ENCODE measurements at places on chromosomes 11 and 22.

DNA sequence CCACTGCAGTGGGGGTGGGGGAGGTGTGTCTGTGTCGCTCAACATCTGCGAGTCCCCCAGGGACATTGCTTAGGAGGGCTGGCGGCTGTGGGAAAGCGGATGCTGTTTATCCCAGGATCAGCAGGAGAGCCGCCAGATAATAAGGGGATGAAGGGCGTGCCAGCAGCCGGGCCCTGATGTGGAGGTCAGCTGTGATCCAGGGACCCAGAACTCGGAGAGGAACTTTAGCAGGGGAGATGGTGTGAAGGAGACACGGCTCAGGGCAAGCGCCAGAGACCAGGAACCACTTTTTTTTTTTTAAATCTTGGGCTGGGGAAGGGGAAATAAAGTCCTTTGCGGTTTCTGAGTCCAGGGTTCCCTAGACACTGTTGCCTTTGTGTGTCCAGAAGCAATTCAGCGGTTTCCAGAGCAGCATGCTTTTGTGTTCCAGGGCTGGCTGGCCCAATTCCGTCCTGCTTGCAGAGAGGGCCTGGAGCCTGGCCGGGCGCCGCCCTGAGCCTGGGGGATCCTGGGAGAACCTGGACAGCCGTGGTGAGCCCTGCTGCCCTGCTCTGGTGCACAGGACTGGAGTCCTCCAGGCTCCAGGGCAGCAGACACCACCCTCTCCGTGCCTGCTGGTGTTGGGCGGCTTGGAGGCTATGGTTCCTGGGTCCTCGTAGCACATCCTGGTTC, at the start of gene GRAMD4:
TSS of gene GRAMD4 (plus strand) at position 557 of the 672 bp plus-strand sequence. CDS start 6,414 bp downstream, outside the sequence.
- DNase-seq, result no peak

DNA sequence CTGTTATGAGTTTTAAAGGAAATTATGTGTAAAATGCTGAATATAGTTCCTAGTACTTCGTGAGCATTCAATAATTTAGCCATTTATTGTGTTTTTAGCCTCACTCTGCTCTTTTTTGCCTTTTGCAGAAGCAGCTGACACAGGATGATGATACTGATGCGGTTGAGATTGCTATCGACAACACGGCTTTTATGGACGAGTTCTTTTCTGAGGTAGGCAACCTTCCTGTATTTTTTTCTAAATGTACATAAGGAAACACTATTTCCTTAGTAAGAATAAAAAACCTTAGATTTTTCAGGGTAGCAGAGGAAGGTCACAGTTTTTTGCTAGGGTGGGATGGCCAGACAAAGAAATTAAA, 17.9 kb downstream of the STX3 start:
- DNase-seq, result no peak

DNA sequence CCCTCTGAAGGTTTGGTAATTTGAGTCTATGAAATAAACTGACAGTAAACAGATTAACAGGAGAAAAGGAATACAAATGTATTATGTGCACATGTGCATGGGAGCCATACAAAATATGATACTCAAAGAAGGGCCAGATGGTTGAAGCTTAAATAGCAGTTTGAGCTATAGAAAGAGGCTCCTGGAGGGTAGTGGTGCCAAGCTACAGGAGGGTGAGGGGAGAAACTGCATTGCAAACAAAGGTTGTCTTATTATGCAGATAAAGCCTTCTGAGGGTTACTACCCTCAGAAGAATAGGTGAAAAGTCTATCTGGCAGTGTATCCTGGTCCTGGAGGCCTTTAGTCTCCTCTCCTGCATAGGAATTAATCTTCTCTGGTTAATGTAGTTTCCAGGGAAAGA, 267.3 kb upstream of the MPPED2 start:
- no peak for DNase-seq

GRCh38 chr22:32206774-32207758, 2.2 kb upstream of the RFPL2 start:
- DNase-seq, result no peak

- no peak for DNase-seq
Observed at GRCh38 chr22:46003271-46004091, 26.5 kb upstream of the WNT7B start.

DNA sequence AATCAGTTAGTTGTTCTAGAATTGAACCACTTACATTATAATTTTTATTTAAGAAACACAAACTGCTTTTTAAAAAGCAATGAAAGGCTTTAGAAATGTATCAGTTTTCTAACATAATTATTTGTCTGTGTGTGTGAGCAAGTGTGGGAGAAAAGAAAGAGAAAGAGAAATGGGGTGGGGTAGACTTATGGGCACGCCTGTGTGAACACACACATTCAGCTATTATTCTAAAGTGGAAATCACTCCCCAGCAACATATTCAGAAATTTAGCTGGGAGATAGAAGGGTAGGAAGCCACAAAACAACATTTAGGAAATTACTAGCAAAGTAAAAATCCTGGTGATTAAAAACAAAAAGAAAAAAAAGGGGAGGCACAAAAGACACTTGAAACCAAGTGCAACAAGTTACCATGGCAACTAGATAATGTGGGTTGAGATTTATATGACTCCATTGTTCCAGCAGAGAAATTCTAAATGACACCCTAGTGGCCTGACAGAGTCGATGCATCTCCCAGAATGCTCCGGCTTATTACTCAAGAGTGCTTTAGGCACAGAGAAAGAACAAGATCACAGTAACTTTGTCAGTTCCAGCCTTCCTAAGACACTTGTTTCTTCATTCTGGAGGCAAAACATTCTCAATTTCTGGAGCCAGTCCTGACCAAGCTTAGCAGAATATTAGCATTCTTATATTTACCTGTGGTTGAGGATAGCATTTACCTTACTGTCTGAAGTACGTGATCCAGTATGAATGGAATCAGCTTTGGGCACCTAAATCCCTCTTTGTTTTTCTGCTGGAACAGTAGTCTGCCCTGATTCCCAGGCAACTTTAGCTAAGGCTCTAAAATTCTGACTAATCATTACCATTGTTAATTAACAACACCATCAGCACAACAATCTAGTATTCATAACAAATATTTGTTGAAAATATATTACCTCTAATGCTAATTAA, 444.4 kb downstream of the DLG2 start:
- no peak for DNase-seq

DNA sequence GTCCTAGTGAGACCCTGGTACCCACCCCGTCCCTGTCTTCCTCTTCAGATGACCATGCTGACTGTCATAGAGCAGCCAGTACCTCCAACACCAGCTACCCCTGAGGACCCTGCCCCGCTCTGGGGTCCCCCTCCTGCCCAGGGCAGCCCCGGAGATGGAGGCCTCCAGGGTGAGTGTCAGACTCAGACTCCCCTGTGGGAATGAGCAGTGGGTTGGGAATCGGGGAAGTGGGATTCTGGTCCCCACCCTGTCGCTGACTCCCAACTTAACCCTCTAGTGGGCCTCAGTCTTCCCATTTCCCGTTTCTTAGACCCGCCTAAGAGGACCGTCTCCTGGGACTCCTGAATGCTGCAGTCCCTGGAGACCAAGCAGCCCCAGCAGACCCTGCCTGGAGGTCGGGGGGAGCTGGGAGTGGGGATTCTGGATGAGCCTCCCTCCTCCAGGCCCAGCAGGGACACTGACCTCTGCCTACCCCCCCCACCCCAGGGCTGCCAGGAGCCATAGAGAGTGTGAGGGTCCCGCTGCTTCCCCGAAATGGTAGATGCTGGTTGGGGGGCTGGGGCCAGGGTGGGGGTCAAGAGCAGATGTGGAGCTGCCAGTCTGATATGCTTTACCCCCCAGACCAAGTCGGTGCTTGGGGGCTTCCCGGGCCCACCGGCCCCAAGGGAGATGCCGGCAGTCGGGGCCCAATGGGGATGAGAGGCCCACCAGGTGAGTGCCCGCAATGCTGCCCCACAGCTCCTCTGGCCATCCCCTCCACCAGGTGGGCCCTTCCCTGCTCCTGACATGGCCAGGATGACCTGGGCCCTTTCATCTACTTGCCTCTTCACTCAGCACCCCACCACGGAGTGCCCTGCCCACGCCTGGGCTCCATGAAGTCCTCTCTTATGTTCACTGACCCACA, 25.5 kb downstream of the EMID1 start:
- DNase-seq, result no peak

- no peak for DNase-seq
Observed at GRCh38 chr22:44698531-44699421, 3.2 kb upstream of the PRR5 start.

DNA sequence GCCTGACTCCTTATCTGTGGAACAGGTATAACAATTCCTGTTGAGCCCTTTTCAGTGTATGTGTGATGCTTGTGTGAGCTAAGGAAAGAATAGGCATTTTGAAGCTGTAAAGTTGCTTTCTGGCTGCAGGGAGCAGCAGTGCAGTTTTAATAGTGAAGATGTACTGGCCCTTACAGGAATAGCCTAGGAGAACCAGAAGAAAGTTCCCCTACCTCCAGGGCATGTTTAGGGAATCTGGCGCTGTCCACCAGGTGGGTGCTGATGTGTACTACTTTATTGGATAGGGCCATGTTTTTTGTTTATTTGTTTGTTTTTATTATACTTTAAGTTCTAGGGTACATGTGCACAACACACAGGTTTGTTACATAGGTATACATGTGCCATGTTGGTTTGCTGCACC, 11.5 kb downstream of the BMAL1 start:
- DNase-seq, result no peak

- DNase-seq, result no peak
Observed at GRCh38 chr11:44011797-44012196, 36.0 kb upstream of the ACCSL start.

DNA sequence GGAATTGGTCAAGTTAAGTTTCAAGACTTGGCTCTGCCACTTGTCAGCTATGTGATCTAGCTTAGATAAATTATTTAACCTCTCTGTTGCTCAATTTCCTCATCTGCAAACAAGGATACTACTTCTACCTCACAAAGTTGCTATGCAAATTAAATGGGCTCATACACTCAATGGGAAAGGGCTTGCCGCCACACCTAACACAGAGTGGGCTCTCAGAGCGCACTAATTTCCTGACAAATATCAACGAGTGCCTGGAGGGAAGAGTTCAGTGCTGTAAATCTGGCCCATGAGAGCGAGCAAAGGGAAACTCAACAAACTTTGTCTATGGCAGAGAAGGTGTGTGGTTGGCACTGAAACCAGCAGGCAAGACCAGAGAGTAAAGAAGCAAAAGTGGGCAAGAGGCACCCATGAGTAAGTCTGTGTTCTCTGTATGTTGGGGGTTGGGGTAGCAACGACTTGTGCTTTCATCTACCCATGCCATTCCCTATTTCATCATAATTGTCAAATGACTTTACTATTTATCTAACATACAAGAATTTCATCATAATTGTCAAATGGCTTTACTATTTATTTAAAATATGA, 60.7 kb upstream of the PHF21A start:
- no peak for DNase-seq

GRCh38 chr11:60265373-60266214, 14.9 kb upstream of the MS4A4A start:
- no peak for DNase-seq

- no peak for DNase-seq
Observed at GRCh38 chr11:69560141-69560790, 78.8 kb downstream of the LINC01488 start.

DNA sequence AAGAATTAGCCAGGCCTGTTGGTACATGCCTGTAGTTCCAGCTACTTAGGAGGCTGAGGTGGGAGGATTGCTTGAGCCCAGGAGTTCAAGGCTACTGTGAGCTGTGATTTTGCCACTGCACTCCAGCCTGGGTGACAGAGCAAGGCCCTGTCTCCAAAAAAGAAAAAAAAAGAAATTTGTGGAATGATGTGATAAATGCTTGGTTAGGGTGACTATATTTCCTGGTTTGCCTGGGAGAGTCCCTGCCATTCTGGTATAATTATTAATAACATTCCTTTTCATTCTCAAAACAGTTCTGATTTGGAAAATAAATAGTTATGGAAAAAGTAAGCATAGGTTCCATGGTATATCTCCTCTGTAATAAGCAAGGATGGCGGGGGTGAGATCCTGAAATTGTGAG, 74.8 kb downstream of the SWAP70 start:
- no peak for DNase-seq

GRCh38 chr22:42490243-42490832, 29.3 kb downstream of the RRP7A start:
- DNase-seq, result no peak

DNA sequence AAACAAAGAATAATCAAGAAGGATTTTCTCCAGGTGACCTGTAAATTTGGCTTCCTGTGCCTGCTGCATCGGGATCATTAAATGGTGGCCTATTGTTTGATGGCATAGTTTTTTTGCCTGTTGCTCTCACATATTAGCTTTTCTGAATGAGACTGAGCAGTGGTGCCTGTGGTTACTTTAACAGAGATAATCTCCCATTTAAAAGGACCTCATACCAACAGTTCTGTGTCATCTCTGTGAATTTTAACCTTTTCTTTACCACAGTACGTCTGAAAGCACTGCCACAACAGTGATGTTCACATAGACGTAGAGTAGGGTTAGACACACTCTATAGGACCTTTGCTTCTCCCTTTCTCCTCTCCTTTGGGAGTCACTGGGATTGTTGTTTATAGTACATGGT, 22.9 kb upstream of the RCE1 start:
- no peak for DNase-seq

DNA sequence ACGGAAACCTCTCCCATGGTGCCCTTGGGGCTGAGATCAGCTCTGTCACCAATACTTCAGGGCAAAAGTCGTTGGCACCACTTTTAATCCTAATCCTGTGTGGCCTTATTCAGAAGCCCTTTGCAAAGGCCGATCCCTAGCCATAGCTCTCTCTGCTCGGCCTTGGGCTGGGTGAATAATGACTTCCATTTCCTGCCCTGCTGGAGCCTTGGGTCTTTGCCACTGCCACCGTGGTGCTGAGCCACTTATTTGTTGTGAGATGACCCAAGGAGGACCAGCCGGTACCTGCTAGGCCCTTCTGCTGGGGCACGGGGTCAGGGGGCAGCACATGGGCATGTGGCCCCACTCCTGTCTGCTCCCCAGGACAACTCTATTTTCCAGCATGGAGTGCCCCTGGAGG, 188.2 kb downstream of the ST3GAL4 start:
- no peak for DNase-seq

DNA sequence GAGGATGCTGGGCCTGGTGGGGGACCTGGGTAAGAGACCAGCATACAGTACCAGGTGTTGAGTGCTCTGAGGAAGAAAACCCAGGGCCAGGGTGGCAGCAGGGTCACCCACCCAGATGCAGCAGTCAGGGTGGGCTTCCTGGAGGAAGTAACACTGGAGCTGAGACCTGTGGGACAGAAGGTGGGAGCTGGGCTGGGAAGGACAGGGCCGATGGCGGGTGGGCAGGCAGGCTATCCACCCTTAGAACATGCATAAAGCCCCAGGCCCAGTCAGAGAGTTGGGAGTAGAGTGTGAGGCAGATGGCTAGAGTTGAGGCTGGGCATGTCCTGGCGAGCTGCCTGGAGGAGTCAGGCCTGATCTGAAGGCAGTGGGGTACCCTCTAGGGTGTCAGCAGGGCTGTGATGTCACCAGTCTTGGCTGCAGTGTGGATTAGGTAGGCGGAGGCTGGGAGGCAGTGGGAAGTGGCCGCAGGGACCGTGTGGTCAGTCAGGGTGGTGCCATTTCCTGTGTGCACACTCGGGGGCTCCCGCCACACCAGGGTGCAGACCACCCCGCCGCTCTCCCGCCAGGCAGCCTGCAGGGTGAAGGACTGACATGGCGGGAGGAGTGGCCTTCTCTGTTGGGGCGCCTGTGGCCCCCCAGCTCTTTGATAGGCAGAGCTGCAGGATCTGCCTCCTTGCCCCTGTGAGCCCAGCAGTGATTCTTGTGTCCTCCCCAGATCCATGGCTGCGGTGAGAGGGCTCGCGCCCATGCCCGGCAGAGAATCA, 35.3 kb downstream of the IGHMBP2 start:
- DNase-seq, result no peak

- DNase-seq, result no peak
Observed at GRCh38 chr11:111559800-111560464, 19.4 kb downstream of the LAYN start.

- no peak for DNase-seq
Observed at GRCh38 chr11:105774899-105775298, 165.0 kb downstream of the GRIA4 start.

Measured in activated CD8-positive, alpha-beta memory T cell treated with anti-CD3 and anti-CD28 coated beads for 48 hours (primary cell).